ENCODE measurements at places on chromosomes 13 and 19.

DNA sequence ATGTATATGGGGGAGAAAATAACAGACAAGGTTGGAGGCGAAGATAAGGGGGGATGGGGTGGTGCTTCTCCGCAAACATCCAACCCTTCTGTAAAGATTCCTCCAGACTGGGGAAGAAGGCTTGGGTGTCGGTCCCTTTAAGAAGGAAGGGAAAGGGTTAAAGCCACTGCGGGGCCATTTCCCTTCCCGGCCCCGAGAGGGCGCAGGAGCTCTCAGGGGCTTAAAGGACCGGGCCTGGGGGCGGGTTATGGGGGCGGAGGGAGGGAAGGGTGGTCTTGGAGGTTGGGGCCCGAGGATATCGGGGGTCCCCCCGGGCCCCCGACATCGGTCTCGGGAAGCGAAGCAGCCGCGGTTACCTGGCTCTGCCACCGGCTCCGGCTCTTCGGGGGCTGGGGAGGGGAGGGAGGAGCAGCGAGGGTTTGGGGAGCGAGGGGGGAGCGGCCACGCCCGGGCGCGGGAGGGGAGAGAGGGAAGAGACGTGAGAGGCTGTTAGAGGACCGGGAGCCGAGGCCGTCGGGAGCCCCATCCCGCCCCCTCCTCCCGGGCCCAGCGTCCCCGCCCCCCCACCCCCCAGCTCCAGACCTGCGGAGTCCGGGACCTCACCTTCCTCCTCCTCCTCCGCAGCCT is 2.8 kb downstream of the TNNT1 start:
- DNase-seq = peak; percentile 31

DNA sequence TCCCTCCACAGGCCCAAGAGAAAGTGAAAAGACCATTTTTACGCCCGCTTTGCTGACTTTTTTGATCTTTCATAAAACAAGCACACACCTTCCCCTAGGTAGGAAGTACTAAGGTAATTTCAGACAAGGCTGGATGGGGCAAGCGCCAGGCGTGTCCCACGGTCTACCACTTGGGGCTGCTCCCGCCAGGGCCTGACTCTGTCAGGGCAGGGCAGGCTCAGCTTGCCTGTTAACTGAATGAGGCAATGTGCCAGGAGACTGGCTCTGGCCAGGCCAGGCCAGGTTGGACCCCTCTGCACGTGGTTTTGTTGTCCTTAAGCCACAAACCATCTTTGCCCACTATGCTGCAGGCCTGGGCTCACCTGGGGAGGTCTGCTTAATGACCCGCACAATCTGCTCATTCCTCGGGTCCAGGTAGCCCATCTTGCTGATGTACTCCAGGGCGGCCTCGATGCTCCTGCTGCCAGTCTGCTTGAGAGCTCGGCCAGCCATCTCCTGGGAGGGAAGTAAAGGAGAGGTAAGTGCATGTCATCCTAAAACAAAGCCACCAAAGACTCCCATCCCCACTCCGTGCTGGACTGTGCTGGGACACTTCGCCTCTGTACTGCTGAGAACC is 70.4 kb downstream of the LATS2 start:
- DNase-seq = no peak

- DNase-seq = no peak
Measured at GRCh38 chr13:113186061-113186900, 22.2 kb downstream of the PCID2 start.

- no peak for DNase-seq
Measured at GRCh38 chr19:11041966-11042627, 47.2 kb upstream of the LDLR start.

- DNase-seq = no peak
Measured at GRCh38 chr13:91565296-91565695, 166.9 kb downstream of the GPC5 start.

- DNase-seq = no peak
Measured at GRCh38 chr19:30287973-30288372, 84.2 kb upstream of the ZNF536 start.

Measured in NCI-H524 (cell line).